Forelimb muscle (tissue), 1 donor: ENCODE measurements at places on chromosomes 3 and 15. TPM values are rescaled to one million over a fixed set of nuclear protein-coding genes. Genes with fewer than 3 reads are reported as not detected.

The TOMM70 gene
- polyA plus RNA-seq: 55.9 TPM

The GOLGA8Q gene
- 2.0 TPM for polyA plus RNA-seq

The ECE2 gene
- not detected for polyA plus RNA-seq

GRCh38 chr15:36365963-36366362, 213.5 kb upstream of the CDIN1 start:
- DNase-seq: no peak

DNA sequence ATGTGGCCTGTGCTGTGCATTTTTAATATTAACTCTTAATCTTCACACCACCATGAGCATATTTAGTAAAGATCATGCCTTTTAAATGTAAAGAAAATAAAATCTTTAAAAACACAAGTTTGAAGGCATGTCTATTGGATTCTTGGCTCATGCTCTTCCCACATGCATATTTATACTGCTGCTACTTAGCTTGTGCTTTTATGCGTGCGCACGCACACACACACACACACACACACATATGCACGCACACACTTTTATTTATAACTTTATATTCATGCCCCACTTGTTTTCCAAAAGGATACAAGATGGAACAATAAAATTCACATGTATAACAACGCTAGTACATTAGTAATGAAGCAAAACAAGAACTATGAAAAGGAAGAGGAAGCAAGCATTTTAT, 36.1 kb upstream of the ZPLD1 start:
- DNase-seq: no peak

GRCh38 chr3:16795581-16795980, 89.2 kb upstream of the PLCL2 start:
- DNase-seq: no peak

DNA sequence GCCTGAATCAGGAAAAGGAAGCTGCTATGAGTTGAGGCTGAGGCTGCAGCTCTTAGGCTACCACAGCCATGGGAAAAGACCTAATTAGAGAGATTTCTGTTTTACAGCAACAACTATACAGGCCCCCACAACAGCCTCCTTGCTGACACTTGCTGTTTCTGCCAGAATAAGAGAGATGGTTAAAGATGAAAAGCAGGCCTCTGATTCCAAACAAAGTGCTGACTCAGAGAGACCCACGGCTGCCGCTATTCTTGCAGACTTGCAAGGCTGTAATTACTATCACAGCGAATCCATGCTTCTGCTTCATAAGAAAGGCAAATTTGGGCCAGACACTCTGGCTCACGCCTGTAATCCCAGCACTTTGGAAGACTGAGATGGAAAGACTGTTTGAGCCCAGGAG, 41.8 kb downstream of the MCF2L2 start:
- no peak for DNase-seq

GRCh38 chr3:128311441-128311844, 155.2 kb downstream of the DNAJB8 start:
- no peak for DNase-seq

DNA sequence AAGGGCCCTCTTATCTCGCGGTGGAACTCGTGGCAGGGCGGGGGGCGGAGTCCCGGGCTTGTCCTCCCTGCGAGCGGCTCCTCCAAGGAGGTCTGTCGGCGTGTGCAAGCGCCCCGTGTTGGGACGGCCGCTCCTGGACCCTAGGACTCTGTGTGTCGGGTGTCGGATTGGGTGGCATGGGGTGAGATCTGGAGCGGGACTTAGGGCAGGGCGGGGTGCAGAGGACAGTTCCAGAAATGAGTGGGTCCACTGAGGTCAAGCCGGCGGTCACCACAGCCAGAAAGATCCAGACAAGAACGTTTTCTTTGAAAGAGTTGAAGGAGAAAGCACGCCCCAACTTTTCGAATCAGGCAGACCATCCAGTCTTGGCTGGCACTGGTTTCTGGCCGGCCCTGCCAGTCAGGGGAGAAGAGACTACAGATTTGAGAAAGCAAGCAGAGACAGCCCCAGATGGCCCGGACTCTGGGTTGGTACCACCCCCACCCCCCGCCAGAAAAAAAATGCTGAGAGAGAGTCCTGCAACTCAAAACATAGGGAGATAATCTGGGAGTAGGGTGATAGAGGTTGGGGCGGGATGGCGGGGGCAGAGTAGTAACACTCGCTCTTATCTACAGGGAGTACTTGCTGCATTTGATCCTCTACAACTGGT, 784 bp upstream of the CISH start:
- DNase-seq: no peak

- DNase-seq: no peak
Observed at GRCh38 chr15:53681056-53681455, 78.4 kb downstream of the WDR72 start.

DNA sequence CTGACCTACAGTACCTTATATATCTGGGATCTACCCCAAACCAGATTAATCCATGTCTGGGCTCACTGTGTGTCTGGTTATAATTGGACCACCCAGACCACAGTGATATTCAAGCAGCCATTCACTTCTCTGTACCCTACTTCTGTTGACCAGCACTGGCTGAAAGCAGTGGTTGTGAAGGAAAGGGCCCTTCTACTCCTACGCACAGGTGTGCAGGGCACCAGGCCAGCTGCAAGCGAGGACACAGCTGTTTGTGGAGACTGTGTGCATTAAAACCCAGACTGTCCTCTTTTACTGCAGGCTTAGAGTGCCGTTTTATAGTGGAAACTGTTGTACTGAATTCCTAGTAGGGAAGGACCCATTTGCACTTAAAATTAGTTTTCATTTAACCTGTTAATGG, 29.5 kb downstream of the CTDSPL start:
- no peak for DNase-seq

DNA sequence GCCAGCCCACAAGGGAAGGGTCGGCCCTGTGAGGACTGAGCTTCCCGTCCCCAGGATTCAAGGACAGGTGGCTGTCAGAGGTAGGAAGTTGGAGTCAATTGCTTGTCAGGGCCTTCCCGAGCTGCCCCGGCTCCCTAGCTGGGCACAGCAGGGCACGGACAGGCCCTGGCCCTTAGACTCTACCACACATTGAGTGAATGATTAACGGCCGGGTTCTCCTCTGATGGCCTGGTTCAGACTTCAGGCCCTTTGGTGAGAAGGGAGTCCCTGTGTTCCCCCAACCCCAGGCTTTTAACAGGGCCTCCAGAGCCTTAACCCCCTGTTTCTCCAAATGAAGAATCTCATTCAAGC, 16.4 kb upstream of the FGD5 start:
- DNase-seq: no peak
